ENCODE measurements at places on chromosomes 5 and 9. TPM values are rescaled to one million over a fixed set of nuclear protein-coding genes. Genes with fewer than 3 reads are reported as not detected.

Gene SPATA6L
- not detected for total RNA-seq

Gene WDR38
- not detected for total RNA-seq

Gene LCN12
- total RNA-seq, result 0.07 TPM

Gene FAM151B
- total RNA-seq, result 1.9 TPM

Gene TXNDC8
- total RNA-seq, result not detected

Gene GZMA
- total RNA-seq, result not detected

DNA sequence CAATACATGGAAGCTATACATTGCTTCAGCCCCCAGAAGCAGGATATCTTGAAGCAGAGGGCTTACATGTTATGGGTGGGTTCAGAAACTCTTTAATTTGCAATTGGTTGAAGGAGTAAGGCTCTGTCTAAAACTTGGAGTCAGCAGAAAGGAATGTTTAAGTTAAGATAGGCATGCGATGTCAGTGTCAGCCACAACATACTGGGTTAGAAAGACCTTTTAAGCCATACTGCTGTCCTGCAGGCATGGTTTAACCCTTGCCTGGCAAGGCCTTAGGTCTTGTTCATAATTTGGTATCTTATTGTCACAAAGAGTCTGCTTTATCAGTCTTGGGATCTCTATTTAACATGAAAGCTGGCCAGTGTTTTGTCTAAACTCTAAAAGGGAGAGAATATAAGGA, 1619.6 kb upstream of the WWC1 start:
- no peak for DNase-seq

- no peak for DNase-seq
Measured at GRCh38 chr5:128480906-128481633, 57.0 kb downstream of the FBN2 start.

DNA sequence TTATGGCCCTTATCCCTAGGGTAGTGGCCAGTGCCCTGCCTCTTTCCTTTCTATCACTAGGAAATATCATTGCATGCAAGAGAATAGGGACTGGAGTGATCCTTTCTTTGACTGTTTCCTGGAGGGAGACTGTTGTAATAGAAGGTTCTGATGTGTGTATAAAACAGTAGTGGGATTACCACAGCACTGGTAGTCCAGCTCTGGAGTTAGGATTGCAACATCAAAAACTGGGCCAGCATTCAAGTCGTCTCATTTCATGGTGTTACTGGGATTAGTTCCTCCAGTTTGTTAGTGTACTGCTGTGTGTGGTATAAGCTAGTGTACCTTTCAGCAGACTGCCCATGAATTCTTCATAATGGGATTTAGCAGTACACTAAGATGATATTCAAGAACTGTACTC, 45.8 kb downstream of the KIAA1958 start:
- DNase-seq, result no peak

GRCh38 chr5:149640350-149640999, 59.2 kb downstream of the ARHGEF37 start:
- no peak for DNase-seq

- no peak for DNase-seq
Measured at GRCh38 chr9:36881743-36882441, 152.2 kb downstream of the PAX5 start.

DNA sequence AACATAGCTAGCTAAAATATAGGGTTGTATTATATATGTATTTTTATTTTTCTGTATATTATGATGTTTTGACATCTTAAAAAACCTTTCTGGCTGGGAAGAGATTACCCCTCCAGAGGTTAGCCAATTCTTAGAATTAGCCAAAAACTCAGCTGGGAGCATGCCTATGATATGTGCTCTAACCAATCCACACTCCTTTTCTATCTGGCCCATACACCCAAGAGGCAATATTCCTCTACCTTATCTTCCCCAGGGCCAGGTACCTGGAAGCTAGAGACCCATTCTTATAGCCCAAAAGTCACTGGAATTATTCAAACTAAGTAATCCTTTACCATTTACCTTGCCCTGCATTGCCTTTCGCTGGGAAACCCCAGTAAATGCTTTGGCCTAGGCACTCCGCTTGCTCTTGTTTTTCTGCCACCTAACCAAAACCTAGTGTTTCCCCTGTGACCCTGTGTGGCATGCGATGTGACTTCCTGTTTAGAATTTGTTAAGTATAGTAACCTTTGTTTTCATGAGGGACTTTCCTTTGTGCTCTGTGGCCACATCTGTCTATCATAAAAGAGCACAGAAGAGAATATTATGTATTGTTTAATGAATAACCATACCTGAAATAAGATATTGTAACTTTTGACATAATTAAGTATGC, 37.4 kb downstream of the CSNK1G3 start:
- DNase-seq, result no peak

GRCh38 chr9:101569741-101570501, 24.8 kb downstream of the PPP3R2 start:
- DNase-seq, result no peak

Data from A172 (cell line).